ENCODE measurements at places on chromosomes 16 and 17.

DNA sequence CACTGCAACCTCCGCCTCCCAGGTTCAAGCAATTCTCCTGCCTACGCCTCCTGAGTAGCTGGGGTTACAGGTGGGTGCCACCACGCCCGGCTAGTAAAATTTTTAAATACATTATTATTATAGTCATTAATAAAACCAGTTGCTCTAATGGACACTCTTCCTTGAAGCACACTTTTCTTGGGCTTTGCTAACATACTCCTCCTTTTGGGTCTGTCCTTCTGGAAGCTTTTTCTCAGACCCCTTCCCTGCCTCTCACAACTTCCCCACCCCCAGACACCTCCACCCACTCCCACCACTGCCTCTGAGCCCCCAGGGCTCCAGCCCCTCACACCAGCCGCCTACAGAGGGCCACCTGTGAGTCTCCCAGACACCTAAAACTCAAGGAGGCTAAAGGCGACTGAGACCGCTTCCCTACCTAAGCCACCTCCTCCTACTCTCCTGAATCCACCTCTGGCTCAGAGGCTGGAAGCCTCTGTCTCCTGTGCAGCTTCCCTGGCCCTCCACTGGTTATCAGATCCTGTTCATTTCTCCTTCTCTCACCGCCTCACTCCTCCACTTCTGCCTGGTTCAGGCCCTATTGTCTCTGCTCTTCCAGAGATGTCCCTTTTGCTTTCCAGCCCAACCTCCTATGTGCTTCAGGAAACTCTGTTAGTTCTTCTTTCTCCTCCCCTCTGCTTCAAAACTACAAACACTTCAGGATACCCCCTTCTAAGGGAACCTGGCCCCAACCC is 2.1 kb upstream of the CUEDC1 start:
- DNase-seq: no peak

GRCh38 chr16:27315333-27316037 is 1.7 kb downstream of the IL4R start:
- peak; percentile 36 for DNase-seq

- DNase-seq: no peak
Observed at GRCh38 chr16:83031524-83031923, 404.8 kb downstream of the CDH13 start.

- DNase-seq: no peak
Observed at GRCh38 chr16:9679213-9679767, 502.9 kb downstream of the GRIN2A start.

DNA sequence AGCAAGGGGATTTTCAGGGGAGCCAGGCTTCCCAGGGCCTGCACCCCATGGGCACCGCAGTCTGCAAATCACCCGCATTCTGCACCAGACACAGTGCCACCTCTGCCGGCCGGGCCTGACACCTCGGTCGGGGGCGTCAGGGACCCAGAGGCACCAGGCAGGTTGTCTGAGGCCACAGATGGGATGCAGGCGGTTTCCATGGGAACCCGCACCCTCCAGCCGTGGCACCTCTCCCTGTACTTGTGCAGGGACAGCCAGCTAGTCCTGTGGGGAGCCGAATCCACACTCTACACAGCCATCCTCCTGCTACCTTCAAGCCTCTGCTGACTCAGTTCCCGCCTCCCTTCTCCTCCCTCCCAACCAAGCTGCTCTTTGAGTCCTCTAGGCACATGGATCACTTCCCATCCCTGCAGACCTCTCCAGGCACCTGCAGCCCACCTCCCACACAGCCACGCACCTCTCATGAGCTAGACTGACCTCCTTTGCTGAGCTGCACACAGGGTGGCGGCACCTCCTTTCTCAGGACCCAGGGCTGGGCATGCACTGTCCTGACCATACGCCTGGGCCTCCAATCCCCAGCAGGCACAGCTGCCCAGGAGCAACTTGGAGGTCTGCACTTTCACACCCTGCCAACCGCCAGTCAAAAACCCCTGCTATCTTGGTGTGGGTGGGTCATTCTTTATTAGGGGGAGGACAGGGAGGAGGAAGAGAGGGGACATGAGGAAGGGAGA is 119.5 kb downstream of the C16orf78 start:
- no peak for DNase-seq

- no peak for DNase-seq
Observed at GRCh38 chr17:78883533-78884131, 19.4 kb downstream of the CEP295NL start.

GRCh38 chr17:28412099-28412498 is 6.1 kb upstream of the SLC46A1 start:
- no peak for DNase-seq

GRCh38 chr17:50045154-50045553 is 10.8 kb upstream of the ITGA3 start:
- no peak for DNase-seq

DNA sequence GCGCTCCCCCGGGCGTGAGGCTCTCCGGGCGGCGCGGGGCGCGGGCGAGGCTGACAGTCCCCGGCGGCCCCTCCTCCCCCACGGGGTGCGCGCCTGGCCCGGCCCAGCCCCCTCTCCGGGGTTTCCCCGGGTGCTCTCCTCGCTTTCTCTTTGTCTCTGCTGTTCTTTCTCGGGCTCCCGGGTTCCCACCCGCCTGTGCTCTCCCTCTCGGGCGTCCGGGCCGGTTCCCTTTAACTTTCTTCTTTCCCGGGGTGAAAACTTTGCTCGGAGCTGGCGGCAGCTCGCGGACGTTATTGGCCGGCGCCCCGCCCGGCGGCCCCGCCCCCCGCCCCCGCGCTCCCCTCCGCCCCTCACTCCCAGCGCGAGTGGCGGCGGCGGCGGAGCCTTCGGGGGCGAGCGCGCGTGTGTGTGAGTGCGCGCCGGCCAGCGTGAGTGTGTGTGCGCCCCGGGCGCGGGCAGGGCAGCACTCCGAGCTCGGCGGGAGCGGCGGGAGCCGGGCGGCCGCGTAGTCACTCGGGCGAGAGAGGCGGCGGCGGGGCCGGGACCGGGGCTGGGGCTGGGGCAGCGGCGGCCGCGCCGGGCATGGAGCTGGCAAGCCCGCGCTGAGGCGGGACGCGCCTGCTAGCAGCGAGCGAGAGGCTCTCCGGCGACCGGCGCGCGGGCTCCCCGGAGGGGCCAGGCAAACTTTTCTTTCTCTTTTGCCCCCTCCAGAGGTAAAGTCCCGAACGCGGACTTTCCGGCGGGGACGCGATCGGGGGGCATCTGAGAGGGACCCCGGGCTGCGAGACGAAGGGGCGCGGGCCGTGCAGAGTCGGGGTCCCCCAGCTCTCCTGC is at the start of gene NTN1:
TSS of gene NTN1 (plus strand) at position 353 of the 834 bp plus-strand sequence. CDS start 864 bp downstream, outside the sequence.
- peak; percentile 22 for DNase-seq

DNA sequence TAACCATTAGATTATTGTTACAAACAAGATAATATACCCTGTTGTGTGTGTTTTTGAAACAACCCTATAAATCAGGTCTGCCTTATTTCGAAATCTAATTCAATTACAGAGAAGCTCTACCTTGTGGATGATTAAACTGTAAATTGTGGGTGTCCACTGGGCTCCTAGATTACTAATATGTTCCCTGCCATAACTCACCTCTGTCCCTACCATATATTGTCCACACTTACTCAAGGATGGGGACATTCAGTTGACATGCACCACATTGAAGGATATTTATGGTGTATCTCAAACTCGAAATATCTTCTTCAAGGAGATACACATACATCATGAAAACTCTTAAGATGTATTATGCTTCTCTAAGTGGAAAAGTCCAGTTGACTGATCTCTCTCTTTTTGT is 617.6 kb upstream of the EEF2KMT start:
- no peak for DNase-seq

DNA sequence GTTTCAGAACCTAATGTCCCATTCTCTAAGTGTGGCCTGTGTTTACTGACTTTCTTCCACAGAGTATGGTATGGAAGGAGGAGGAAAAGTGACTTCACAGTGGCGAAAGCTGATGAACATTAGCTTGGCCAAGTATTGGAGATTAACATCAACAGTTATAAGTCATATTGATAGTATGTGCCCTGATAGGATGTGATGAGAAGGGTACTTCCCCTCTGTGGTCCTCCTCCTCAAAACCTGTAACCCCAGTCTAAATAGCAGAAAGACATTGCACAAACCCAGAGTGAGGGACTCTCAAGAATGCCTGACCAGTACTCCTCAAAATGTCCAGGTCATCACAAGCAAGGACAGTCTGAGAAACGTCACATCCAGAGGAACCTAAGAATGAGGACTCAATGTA is 73.1 kb downstream of the CLEC16A start:
- DNase-seq: no peak

Data from stimulated activated CD8-positive, alpha-beta memory T cell treated with anti-CD3 and anti-CD28 coated beads, Interleukin-15, amount 100 ng/mL, for 48 hours (primary cell).